ENCODE measurements at places on chromosomes 11 and 22.

DNA sequence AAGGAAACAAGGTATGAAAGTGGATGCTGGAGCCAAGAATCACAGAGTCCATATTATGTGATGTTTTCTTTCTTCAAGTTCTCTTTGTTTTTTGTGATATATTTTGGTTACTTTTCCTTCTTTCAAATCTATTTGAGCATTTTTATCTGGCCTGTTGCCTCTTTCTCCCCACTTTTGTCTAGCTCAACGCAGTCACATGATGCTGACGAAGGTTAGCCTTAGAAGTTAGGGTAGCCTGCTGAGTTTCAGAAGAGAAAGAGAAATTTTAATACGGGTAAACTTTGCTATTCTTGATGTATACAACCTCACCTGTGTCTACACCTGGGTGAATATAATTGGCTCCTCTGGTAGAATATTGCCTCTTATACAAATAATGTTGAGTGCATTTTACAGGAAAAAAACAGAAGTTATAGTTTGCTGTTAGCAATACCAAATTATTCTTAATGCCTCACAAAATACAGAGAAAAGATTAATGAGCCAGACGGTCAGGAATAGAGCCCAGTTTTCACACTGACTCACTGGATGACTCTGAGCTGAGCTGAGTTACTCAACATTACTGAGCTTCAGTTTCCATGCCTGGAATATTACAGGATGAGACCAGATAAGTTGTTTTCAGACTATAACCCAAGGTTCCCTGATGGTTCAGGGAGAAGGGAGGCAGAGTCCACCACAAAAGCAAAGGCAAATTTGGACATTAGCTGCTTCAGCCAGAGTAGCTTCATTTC, 161.6 kb upstream of the BDNF start:
- DNase-seq: no peak

- DNase-seq: no peak
Measured at GRCh38 chr11:22049276-22049675, 143.6 kb upstream of the ANO5 start.

DNA sequence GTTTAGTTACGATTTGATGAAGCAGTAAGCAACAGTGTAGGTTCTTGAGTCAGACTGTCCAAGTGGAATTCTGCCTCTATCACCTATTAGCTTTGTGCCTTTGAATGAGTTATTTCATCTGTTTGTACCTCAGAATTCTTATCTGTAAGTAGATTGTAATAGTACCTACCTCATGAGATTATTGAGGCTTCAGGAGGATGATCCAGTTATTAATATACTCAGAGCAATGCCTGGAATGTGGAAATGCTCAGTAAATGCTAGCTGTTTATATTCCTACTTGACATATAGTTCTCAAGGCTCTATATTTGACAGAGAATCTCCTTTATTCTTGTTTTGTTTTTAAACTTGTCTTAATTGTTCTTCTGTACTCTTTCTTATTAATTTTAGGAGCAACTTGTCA, 70.1 kb downstream of the SFI1 start:
- DNase-seq: no peak

GRCh38 chr11:60251485-60252212, 8.7 kb upstream of the MS4A4E start:
- no peak for DNase-seq

- DNase-seq: no peak
Measured at GRCh38 chr11:65903068-65903481, 2.9 kb upstream of the FOSL1 start.

GRCh38 chr22:19962246-19962908, 20.8 kb upstream of the TXNRD2 start:
- peak; percentile 24 for DNase-seq

DNA sequence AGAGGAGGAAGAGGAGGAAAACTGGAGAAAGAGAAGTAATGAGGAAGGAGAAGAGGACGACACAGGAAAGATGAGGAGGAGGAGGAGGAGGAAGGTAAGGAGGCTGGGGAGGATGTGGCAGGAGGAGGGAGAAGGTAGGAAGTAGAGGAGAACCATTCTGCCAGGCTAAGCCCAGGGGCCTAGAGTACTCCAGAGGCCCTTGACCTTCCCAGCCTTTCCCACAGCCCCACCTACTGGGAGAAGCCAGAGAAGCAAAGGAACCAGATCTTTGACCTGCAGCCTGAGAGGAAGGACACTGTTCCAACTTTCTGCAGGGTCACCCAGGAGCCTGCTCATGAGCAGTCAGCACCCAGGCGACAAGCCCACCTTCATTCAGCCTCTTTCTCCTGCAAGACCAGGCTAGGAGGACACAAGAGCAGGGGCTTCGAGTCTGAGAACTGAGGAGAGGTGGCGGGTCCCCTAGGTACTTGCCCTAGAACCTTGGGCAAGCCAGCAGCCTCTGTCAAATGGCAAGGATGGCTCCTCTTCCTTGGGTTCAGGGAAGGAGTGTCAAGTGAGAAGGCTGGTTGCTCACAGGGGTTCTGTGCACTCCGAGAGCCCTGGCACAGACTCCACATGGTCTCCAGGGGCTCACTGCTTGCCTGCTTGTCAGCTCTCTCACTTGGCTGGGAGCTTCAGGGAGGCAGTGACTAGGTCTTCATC, 27.9 kb upstream of the OAF start:
- no peak for DNase-seq

DNA sequence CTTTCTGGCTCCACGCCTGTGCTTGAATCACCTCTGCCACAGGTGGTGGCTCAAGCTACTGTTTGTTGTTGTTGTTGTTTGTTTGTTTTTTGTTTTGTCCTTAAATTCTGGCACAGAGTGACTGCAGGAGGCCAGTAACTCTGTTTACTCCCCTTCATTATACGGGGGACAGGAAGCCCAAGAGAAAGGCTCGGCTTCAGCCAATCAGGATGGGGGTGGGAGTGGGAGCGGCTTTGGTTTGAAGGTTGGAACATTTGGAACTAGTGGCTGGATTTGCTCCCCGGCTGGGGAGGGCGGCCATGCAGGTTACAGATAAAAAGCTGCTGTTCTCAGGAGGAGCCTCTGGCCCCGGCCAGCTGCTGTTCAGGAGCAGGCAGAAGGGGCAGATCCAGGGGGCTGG, 19.7 kb upstream of the CABP2 start:
- no peak for DNase-seq

DNA sequence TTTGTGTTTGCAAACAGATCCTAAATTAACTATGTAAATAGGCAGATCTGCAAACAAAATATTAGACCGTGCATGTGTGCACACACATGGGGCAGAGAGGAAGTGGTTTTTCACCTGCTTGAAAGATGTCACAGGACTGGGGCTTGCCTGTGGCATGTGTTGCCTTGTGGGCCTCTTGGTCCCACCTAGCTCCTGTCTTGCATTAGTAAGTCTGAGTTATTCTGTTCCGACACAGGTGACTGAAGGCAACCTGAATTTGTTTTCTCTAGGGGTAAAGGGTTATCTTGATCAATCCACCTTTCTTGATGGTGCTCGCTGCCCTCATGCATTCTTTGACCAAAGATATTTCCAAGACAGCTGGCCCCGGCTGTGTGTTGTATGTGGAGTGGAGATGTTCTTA, 667.5 kb downstream of the NTM start:
- no peak for DNase-seq

DNA sequence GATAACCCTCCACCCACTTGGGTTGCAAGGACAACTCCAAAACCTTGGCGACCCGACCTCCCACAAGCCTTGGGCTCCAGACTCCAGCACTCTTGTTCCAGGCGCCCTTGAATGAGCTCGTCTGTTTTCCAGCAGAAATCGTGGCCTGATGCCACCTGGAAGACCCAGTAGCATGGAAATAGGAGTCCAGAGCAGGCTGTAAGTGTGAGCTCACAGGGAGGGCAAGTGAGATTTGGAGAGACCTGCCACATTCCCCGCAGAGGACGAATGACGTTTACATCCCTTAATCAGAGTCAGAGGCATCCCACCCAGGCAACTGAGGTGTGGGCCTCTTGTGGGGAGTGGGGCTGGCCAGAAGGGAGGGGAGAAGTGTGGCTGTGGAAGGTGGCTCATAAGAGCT, 71.9 kb downstream of the LDLRAD3 start:
- no peak for DNase-seq

- no peak for DNase-seq
Measured at GRCh38 chr11:43578346-43579170, 102.0 kb upstream of the HSD17B12 start.

- peak; percentile 9 for DNase-seq
Measured at GRCh38 chr22:21587803-21588611, 20.5 kb downstream of the UBE2L3 start.

GRCh38 chr11:76616676-76617552, 53.6 kb downstream of the LRRC32 start:
- DNase-seq: no peak

GRCh38 chr11:8477680-8478079, 116.3 kb downstream of the STK33 start:
- DNase-seq: no peak

- no peak for DNase-seq
Measured at GRCh38 chr11:80598905-80599304, 1158.1 kb upstream of the TENM4 start.

- no peak for DNase-seq
Measured at GRCh38 chr11:27440090-27440489, 32.5 kb downstream of the LGR4 start.

GRCh38 chr22:20238536-20238900, 29.6 kb downstream of the RTN4R start:
- DNase-seq: peak; percentile 40

DNA sequence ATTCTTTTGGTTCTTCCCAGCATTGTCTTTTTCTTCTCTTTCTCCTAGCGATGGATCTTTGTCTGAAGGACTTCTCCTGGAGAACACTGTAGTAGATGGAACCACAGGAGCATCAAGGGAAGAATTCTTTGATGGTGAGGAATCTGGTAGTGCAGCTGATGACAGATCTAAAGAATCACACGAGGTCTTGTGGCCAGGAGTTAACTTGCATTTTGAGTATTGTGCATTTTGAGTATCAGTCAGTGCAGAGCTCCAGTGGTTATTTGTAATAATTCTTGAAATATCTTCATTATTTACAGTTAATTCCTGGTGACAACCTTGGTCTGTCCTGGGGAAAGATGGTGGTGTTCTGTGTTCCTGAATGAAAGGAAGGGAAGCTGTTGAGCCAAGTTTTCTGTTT, 14.5 kb upstream of the POGLUT3 start:
- no peak for DNase-seq

- DNase-seq: no peak
Measured at GRCh38 chr11:57318178-57318577, 6.6 kb downstream of the TNKS1BP1 start.

DNA sequence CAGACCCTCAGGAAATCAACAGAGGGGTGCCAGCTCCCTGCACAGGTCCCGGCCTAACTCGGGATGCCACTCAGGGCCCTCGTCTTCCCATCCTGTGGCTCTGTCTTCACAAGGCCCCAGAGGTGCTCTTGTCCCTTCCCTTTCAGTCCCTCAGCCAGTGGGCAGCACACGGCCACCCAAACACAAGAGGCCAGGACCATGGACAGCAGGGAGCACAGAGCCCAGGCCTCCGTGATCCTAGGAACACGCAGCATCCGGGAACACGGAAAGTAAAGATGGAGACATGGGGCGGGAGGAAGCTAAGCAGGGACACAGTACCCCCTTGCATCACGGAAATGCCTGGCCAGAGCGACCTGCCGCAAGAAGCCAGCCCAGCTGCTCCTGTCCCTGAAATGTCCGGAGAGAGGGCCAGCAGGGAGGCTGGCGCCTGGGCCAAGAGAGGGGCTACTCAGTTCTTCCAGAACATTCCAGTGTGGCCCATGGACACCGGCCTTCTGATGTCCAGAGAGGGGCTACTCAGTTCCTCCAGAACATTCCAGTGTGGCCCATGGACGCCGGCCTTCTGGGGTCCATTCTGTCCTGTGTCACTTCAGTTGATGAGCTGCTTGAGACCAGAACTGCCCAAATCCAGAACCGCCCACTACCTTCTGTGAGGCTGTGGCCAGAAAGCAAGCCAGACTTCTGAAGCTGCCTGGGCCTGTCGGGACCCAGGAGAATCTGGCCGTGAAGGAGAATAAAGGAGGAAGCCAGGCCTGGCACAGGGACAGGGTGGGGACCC, 274.0 kb downstream of the BRD1 start:
- DNase-seq: no peak

- DNase-seq: peak; percentile 52
Measured at GRCh38 chr22:17098379-17098819, 13.6 kb downstream of the IL17RA start.

GRCh38 chr11:117874253-117874909, 2.1 kb downstream of the FXYD6 start:
- no peak for DNase-seq

DNA sequence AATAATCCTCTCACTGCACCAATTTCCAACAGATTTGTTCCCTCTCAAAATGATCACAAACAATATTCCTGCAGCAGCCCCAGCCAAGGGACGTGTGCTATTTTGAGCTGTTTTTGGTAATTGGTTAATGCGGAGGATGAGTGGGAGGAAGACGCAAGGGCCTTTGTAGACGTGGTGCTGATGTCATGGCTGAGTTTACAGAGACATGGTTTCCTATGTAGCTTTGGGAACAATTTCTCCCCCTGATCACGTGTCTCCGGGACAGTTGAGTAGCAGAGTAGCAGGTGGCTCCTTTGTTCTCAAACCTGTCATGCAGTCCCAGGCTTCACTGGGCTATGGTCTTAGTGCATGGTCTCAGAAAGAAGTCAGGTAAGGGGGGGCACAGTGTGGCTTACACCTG, 183.2 kb upstream of the NECTIN1 start:
- DNase-seq: no peak

GRCh38 chr22:45516923-45517675, 14.4 kb downstream of the FBLN1 start:
- DNase-seq: no peak

DNA sequence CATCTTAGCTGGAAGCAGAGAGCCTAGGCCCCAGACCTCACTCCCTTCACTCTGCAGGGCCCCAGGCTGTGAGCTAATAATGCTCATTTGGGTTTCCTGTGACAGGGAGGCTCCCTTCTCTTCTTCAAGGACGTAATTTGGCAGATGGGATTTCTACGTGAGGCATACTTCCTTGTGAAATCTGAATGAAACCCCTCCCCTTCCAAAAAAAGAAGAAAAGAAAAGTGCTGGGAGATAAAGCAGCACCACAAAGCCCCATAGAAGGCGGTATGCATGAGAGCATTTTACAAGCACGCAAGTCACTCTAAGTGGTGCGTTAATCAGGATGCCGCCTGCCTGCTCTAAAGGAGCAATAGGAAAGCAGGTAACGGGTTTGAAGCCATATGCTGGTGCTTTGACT, 5.7 kb downstream of the P2RX3 start:
- no peak for DNase-seq

GRCh38 chr11:112401036-112401769, 140.5 kb upstream of the PLET1 start:
- no peak for DNase-seq

DNA sequence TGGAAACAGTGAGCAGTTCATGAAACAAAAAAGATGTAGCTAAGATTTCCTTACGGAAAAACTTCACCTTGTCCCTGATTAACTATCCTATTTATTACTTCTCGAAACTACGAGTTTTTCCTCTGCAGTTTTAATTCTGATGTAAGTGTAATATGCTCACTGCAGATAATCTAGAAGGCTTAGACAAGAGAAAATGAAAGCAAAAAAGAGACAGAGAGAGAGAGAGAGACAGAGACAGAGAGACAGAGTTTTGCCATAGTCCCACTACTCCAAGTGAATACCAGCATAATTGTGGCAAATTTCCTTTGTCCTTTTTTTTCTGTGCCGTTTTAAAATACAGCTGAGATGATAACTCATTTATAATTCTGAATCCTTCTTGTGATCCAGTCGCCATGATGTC, 24.8 kb downstream of the FSHB start:
- DNase-seq: no peak

Measured in CD4-positive, alpha-beta memory T cell (primary cell).